ENCODE measurements at places on chromosomes 16 and 17. TPM values are rescaled to one million over a fixed set of nuclear protein-coding genes. Genes with fewer than 3 reads are reported as not detected.

DNA sequence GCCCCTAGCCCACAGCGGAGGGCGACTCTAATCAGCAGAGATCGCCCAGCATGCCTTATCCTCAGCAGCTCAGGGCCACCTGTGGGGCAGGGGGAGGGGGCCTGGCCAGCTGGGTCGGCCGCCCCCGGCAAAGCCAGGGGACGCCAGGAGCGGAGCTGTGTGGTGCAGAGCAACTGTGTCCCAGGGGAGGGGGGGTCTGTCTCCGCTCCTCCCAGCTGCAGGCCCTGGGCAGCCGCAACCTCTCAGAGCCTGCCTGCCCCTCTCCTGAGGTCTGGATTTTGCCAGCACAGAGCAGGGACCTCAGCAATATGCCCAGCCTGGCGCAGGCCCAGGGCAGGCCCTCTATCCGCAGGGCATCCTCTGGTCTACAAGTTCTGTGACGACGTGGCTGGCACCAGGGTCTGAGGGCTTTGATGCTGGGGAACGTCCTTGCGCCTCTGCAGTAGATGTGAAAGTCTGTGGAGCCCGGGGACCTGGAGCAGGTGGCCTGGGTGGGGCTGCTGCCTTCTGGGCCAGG is 36.5 kb upstream of the SLC38A10 start:
- DNase-seq = no peak

Gene ARHGDIG
- 0.51 TPM for polyA plus RNA-seq

- DNase-seq = no peak
Observed at GRCh38 chr16:50831751-50832150, 89.9 kb downstream of the CYLD start.

Gene CCDC200
- polyA plus RNA-seq = 13.0 TPM

Gene RDM1
- polyA plus RNA-seq = 2.4 TPM

Gene OR4D1
- not detected for polyA plus RNA-seq

Gene TBC1D3I
- 0.68 TPM for polyA plus RNA-seq

Gene HDAC5
- 57.4 TPM for polyA plus RNA-seq

DNA sequence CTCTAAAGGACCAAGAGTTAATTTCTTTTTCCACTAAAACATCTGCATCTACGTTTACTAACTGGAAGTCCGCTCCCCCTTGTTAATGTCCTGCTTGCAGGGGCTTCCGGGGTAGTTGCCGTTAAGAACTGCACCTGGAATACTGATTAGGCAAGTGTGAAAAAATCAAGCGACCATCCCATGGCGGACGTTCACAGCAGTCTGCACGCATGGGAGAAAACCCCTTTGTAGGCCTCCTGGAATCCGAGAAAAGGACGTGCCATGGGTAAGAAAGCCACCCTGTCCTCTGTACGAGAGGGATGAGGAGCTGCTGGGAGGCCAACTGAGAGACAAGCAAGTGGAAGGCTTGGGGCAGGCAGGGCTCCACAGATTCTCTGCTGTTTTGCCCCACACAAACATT is 14.9 kb downstream of the SNN start:
- DNase-seq = no peak

GRCh38 chr17:14373614-14374259 is 72.9 kb downstream of the HS3ST3B1 start:
- no peak for DNase-seq

DNA sequence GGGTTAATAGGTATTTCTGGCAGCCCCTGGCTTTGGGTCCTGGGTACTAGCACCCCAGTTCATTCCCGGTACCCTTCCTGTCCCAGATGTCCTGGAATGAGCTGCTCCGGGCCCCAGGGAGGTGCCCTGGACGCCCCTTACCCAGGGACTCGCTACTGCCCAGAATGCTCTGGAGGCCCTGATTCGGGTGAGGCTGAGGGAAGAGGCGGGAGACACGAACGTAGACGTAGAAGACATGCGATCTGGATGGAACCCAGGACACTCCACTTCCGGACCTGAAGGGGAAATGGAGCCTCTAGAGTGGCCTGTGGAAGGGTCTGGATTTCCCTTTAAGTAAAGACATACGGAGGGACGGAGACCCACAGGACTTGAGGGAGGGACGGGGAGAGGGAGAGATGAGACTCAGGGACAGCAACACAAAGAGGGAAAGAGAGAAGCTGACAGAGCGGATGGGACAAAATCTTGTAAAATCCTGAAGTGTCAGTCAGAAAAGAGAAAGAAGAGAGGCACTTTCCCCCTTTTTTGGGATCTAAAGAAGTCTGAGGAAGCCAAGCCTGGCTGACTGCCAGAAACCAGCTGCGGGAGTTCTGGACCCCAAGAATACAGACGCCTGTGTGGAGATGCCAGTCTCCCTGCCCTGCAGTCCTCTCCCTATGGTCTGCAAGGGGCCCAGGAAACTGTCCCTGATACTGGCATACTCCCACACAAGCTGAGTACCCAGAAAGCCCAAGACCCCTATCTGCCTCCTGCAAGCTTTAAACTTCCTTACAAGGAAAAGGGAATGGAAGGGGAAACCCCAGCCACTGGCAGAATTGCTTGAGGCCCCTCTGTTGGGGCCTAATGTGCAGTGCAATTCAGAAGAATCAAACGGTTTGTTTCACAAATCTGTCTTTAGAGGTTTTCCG is 1.0 kb upstream of the HOXB13 start:
- DNase-seq = no peak

- DNase-seq = no peak
Observed at GRCh38 chr16:77213542-77214106, 14.4 kb downstream of the SYCE1L start.

DNA sequence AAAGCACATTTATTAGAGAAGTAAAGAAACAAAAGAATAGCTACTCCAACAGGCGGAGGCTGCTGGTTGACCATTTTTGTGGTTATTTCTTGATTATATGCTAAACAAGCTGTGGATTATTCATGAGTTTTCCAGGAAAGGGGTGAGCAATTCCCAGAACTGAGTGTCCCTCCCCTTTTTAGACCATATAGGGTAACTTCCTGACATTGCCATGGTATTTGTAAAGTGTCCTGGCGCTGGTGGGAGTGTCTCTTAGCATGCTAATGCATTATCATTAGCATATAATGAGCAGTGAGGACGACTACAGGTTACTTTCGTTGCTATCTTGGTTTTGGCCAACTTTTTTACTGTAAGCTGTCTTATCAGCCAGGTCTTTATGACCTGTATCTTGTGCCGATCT is 12.2 kb upstream of the HS3ST4 start:
- DNase-seq = no peak

Gene GAS2L2
- 2.4 TPM for polyA plus RNA-seq
